ENCODE measurements at places on chromosomes 7 and 10.

GRCh38 chr10:44132361-44133289, 252.3 kb downstream of the CXCL12 start:
- no peak for DNase-seq

DNA sequence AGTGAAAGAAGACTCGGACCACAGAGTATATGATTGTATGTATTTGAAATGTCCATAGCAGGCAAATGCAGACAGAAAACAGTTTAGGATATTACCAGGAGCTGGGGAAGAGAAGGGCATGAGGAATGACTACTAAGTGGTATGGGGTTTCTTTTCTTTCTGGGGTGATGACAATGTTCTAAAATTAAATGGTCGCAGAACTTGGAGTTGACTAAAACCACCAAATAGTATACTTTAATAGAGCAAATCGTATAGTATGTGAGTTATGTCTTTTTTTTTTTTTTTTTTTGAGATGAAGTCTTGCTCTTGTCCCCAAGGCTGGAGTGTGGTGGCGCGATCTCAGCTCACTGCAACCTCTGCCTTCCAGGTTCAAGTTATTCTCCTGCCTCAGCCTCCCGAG, 34.6 kb downstream of the XRCC2 start:
- DNase-seq: no peak

- DNase-seq: no peak
Observed at GRCh38 chr10:76287856-76288255, 856.4 kb downstream of the LRMDA start.

DNA sequence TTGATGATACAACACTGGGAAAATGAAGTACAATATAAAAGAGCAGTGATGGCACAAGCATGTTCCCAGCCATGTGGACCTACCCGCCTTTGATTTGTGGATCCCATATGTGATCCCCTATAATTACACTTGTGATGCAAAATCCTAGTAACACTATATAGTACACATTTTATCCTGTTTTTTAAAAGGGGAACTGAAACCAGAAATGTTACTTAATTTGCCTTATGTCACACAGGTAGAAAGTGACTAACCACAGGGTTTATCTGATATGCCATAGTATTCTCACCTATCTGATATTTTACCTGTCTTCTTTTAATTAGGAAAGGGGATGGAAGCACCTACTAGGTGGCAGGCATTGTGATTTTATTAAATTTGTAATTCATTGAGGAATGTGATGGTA, 35.0 kb downstream of the ARMC3 start:
- DNase-seq: no peak

GRCh38 chr10:32308027-32308603, 38.8 kb downstream of the EPC1 start:
- DNase-seq: no peak

Data from fibroblast of skin of left quadriceps (primary cell).